ENCODE measurements at places on chromosomes 4 and X.

- no peak for DNase-seq
These were observed 35.1 kb downstream of the GEMIN8 start for GRCh38 chrX:13994536-13995080.

- DNase-seq, result peak; percentile 47
These were observed 32.9 kb upstream of the PGM2 start for GRCh38 chr4:37793562-37793961.

- no peak for DNase-seq
These were observed 640.0 kb downstream of the RAB28 start for GRCh38 chr4:12844141-12844540.

- DNase-seq, result no peak
These were observed 31.1 kb downstream of the CLDN22 start for GRCh38 chr4:183288955-183289354.

- DNase-seq, result no peak
These were observed 120.4 kb downstream of the CT47B1 start for GRCh38 chrX:120755066-120755846.

DNA sequence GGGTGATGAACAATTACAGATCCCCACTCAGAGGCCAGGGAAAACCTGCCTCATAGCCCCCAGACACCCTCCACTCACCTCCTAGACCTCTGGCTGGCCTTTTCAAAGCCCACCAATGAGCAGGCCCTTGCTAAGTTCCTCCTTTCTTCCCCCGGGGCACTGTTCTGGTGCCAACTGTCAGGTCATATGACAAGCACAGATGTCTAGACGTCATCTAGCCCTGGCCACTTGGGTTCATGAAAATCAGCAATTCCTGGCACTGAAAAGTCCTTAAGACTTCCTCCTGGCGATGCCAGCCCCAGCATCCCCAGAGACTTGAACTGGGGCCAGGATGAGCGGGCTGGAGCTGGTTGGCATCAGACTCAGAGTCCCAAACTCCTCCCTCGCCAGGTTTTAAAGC, 115.6 kb upstream of the NALF2 start:
- no peak for DNase-seq

DNA sequence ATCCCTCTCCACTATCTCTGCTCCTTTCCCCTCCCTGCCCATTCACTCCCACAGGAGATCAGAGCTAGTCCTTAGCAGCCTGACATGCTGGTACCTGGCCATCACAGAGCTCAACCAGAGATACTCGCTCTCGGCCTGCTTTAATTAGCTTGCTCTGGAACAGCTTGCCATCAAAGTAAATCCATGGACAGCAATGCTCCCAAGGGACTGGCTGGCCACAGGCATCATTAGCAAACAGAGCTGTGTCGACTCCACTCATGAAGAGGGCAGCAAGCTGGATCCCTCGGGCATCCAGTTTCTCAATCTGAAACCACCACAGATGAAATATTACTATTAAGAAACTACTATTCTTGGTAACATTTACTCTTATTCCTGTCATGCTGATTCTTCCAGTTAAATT, 43.4 kb upstream of the PHF8 start:
- no peak for DNase-seq

DNA sequence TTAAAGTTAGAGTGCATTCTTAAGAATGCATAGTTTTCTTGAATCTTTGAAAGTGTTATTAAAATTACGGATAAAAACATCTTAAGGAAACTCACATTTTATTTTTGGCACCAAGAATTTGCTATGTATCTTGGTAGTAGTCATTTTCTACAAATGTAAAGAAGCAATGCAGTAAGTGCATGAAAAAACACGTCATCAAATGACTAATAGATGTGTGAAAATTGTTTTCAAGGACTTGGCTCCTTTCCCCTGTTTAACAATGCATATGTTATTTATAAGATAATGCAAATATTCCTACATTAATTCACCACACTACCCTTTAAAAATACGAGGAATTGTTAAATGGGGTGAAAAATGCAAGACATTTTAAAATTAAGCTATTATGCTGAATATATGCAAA, 461.2 kb upstream of the PCDH7 start:
- DNase-seq, result no peak

- DNase-seq, result no peak
These were observed 73.2 kb upstream of the EFNB1 start for GRCh38 chrX:68755616-68756125.

DNA sequence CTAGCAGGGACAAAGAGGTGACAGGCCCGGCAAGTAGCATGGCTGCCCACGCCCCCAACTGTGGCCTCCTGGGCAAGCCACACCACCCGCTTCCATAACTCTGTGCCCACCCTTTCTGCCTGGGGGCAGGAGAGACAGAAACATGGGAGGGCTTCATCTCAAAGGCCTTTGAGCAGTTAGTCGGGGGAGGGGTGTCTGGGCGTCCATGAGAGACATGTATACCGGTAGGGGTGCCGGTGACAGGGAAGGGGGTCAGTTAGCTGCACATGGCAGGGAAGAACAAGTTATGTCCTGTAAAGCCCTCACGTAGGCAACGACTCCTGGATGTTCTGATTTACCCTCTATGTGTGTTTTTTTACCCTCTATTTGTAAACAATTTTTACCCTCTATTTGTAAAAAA, 9.3 kb downstream of the PDZD4 start:
- no peak for DNase-seq

DNA sequence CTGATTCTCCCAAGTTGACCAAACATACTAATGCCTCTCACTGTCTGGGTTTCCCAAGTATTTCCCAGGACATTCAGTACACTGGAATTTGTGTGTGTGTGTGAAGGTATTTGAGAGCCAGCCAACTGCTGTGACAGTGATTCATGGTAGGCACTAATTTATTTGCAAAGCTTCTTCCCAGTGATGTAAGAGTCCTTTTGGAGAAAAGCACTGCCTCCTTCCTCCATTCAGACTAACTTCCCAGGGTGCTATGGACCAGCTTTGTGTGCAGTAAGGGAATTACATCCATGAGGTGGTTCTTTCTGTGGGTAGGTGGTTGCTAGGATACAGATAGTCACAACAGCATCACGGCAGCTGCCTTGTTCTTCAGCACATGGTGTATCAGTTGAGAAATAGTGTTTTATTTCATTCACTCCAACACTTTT, 8.7 kb downstream of the EGF start:
- no peak for DNase-seq

Measured in hematopoietic multipotent progenitor cell treated with erythropoietin and hydrocortisone succinate and interleukin-3 and kit ligand, for 15 days (in vitro differentiated cells).